SK-N-SH (cell line): ENCODE measurements at places on chromosomes 6 and 20. TPM values are rescaled to one million over a fixed set of nuclear protein-coding genes. Genes with fewer than 3 reads are reported as not detected.

DNA sequence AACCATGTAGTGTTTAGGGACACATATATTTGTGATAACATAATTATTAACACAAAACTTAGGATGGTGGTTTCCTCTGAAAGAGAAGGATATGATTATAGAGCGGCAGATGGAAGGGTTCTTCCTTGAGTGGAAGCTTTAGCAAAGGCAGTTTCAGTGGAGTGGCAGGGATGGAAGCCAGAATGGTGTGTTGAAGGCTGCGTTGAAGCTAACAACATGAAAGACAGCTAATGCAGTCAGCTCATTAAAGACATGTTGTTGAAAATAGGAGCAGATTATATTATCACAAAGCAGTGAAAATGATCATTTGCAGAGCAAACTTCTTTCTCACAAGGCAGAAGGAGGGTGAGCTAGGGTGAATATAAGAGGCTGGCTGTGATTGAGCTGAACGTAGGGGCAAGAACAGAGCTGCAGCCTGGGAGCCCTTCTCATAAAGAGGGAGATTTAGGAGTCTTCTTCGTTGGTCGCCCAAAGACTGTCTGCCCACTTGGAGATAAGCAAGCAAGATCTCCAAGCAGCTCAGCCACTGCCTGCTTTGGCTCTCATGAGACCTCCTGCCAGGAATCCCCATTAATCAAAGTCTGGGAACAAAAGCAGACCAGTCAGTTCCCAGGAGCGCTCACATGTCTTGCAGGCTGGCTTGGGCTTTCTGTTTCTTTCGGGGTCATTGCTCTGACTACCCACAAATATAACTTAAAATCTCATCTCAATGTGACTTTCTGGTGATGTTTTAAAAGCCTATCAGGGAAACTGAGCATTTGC lies 2.6 kb upstream of the ANKRD6 start:
- DNase-seq, result no peak
- H3K36me3 ChIP-seq, result no peaks in the 10 kb centered on the region
- H3K27ac ChIP-seq, result no peak overlapping the region
- H3K4me3 ChIP-seq, result no peak overlapping the region

TRAM2 gene
- polyA plus RNA-seq, result 26.4 and 36.0 TPM in 2 replicates

MYH7B gene
- 0.32 and 0.41 TPM in 2 replicates for polyA plus RNA-seq

GRCh38 chr6:11514672-11515071 lies 22.9 kb upstream of the TMEM170B start:
- H3K4me3 ChIP-seq, result no peak overlapping the region
- no peak overlapping the region for H3K27ac ChIP-seq
- H3K36me3 ChIP-seq, result no peaks in the 10 kb centered on the region
- H3K4me1 ChIP-seq, result no peaks in the 10 kb centered on the region
- DNase-seq, result no peak

- H3K36me3 ChIP-seq, result no peaks in the 10 kb centered on the region
- peak; percentile 88 for DNase-seq
- peak overlapping the region; percentile 39 for H3K4me3 ChIP-seq
- H3K4me1 ChIP-seq, result no peaks in the 10 kb centered on the region
These were observed 105.5 kb upstream of the MYL9 start for GRCh38 chr20:36435592-36436541.
